ENCODE measurements at places on chromosomes 11 and 22. TPM values are rescaled to one million over a fixed set of nuclear protein-coding genes. Genes with fewer than 3 reads are reported as not detected.

DNA sequence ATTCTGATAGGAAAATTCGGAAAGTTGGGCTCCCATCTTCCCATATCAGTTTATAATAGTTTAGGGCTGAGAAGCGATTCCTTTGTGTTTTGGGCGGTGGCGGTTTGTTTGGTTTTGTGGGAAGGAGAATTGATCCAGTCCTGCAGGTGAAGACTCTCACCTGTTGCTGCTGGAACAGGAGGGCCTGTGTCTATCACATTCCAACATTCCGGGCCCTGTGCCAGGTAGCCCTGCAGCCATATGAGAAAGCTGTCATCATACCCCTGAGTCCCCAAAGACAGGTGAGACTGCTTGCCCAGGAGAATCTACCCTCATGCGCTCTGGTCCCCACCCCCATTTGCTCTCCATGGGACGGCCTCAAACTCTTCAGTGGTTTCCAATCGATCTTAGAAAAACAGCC is 62.1 kb downstream of the TRAF6 start:
- H3K27ac ChIP-seq = no peak overlapping the region
- no peak for DNase-seq
- peaks cover 8% of the 10 kb centered on the region for H3K36me3 ChIP-seq
- no peaks in the 10 kb centered on the region for H3K27me3 ChIP-seq
- no peak overlapping the region for H3K4me3 ChIP-seq

The CTSW gene
- total RNA-seq = 0.39 TPM

- H3K27ac ChIP-seq = peak overlapping the region; percentile 82
- H3K4me1 ChIP-seq = peaks cover 5% of the 10 kb centered on the region
- no peaks in the 10 kb centered on the region for H3K36me3 ChIP-seq
- DNase-seq = no peak
Observed at GRCh38 chr11:102451041-102451680, 1.4 kb downstream of the TMEM123 start.

The CTSC gene
- 70.6 TPM for total RNA-seq

DNA sequence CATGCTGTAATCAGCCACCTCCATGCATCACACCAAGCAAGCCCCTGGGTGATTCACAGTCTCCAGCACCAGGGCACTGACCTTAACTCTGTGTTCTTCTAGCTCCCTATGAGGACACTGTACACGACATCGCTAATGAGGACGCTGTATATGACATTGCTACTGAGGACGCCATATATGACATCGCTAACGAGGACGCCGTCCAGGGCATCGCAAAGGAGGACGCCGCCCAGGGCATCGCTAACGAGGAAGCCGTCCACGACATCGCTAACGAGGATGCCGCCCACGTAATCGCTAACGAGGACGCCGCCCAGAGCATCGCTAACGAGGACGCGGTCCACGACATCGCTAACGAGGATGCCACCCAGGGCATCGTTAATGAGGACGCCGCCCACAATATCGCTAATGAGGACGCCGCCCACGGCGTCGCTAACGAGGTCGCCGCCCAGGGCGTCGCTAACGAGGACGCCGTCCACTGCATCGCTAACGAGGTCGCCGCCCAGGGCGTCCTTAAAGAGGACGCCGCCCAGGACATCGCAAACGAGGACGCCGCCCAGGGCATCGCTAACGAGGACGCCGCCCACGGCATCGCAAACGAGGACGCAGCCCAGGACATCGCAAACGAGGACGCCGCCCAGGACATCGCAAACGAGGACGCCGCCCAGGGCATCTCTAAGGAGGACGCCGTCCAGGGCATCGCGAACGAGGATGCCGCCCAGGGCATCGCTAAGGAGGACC is 34.5 kb upstream of the DGCR6L start:
- H3K4me3 ChIP-seq = no peak overlapping the region
- H3K27me3 ChIP-seq = no peaks in the 10 kb centered on the region
- H3K27ac ChIP-seq = no peak overlapping the region
- DNase-seq = no peak

DNA sequence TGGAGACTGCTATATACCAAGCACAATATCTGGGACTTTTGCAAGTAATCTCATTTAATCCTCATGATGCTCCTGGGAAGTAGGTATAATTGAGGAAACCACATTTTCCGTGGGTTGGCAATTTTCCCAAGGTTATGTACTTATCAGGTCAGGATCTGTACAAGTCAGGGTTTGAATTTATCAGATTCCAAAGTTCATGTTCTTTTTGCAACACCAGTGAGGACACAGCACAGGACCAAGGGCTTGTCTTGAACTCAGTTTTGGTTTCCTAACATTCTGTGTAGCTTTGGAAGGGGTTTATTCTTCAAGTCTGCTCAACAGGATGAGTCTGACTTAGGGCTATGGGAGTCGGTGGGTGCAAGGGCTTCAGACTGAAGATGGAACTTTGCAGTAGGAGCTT is 30.4 kb downstream of the INSC start:
- no peak overlapping the region for H3K4me3 ChIP-seq
- no peak overlapping the region for H3K27ac ChIP-seq
- no peaks in the 10 kb centered on the region for H3K36me3 ChIP-seq
- H3K4me1 ChIP-seq = no peaks in the 10 kb centered on the region
- DNase-seq = no peak
- H3K27me3 ChIP-seq = no peaks in the 10 kb centered on the region

DNA sequence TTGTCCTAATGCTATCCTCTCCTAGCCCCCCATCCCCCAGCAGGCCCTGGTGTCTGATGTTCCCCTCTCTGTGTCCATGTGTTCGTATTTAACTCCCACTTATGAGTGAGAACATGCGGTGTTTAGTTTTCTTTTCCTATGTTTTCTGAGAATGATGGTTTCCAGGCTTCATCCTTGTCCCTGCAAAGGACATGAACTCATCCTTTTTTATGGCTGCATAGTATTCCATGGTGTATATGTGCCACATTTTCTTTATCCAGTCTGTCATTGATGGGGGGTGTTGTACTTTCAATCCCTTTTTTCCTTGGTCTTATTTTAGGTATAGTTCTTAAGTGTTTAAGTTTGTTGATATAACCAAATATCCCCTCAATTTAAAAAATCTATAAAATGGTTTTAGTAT is 23.9 kb downstream of the EP300 start:
- no peak overlapping the region for H3K4me3 ChIP-seq
- no peak overlapping the region for H3K27ac ChIP-seq
- no peaks in the 10 kb centered on the region for H3K4me1 ChIP-seq
- no peaks in the 10 kb centered on the region for H3K27me3 ChIP-seq

- H3K4me1 ChIP-seq = no peaks in the 10 kb centered on the region
- no peak overlapping the region for H3K4me3 ChIP-seq
- no peak for DNase-seq
- H3K36me3 ChIP-seq = peaks cover 2% of the 10 kb centered on the region
- H3K27ac ChIP-seq = no peak overlapping the region
Observed at GRCh38 chr11:74347381-74347780, 35.9 kb upstream of the P4HA3 start.

DNA sequence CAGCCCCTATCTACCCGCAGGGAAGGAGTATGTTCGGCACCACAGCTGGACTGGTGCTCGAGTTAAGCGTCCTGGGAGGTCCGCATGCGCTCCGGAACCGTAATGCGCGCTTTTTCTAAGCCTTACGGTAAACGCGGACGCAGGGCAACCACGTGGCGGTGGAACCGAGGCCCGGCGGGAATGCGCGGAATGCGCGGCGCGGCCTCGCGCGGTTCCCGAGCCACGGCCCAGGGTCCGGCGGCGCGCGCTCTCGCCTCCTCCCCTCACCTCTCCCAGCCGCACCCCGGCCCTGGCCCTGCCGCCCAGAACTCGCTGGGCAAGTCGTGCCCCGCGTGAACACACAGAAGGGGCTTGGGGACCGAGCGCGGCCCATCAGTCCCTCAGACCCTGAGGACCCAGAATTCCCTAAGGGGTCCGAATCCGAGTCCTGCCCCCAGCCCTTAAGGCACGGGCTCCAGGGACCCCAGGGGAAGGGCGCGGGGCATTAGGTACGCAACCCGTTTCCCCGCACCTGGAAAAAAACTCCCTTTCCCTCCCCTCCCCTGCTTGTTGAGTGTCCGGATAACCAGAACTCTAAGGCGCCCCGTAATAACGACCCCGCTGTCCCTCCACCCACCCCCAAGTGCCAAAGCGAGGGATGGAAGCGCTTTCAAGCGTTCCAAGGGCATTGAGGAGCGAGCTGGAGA is 4.3 kb upstream of the CCND1 start:
- peak overlapping the region; percentile 36 for H3K4me3 ChIP-seq
- H3K27me3 ChIP-seq = peaks cover 50% of the 10 kb centered on the region
- no peak for DNase-seq
- no peak overlapping the region for H3K27ac ChIP-seq
- no peaks in the 10 kb centered on the region for H3K36me3 ChIP-seq

DNA sequence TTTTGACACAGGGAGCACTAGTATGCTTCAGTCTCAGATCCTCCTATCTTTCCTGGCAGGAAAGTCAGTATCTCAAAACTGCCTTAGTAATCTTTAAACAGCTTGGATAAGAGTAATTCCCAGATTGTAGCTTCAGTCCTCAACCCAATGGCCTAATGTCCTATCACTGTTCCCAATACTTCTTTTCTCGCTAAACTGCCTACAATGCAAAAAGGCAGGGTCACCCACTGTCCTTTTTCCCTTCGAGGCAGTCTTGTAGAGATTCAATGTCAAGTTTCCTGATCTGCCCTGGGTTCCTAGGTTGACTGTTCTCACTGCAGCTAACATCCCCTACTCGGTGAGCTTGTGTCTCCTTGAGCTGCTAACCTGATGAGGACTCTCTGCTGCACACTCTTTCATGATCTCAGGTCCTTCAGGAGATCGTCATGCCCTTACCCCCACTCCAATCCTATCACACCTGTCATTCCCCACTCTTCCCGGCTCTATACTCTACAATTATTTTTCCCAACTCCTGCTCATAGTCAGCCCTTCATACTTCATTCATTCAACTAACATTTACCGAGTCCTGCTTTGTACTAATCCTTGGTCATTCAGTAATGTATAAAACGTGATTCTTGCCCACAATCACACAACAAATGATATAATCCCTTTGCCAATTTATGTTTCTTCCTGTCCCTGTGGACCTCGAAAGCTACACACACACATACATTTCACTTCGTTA is 904 bp downstream of the C2CD3 start:
- peak overlapping the region; percentile 94 for H3K4me3 ChIP-seq
- H3K36me3 ChIP-seq = peaks cover 6% of the 10 kb centered on the region
- no peak for DNase-seq
- no peaks in the 10 kb centered on the region for H3K27me3 ChIP-seq
- H3K4me1 ChIP-seq = no peaks in the 10 kb centered on the region

GRCh38 chr22:40215266-40215665 is 37.5 kb downstream of the TNRC6B start:
- H3K36me3 ChIP-seq = no peaks in the 10 kb centered on the region
- no peak overlapping the region for H3K27ac ChIP-seq
- DNase-seq = peak; percentile 81
- H3K4me3 ChIP-seq = no peak overlapping the region
- peaks cover 44% of the 10 kb centered on the region for H3K4me1 ChIP-seq
- H3K27me3 ChIP-seq = no peaks in the 10 kb centered on the region

DNA sequence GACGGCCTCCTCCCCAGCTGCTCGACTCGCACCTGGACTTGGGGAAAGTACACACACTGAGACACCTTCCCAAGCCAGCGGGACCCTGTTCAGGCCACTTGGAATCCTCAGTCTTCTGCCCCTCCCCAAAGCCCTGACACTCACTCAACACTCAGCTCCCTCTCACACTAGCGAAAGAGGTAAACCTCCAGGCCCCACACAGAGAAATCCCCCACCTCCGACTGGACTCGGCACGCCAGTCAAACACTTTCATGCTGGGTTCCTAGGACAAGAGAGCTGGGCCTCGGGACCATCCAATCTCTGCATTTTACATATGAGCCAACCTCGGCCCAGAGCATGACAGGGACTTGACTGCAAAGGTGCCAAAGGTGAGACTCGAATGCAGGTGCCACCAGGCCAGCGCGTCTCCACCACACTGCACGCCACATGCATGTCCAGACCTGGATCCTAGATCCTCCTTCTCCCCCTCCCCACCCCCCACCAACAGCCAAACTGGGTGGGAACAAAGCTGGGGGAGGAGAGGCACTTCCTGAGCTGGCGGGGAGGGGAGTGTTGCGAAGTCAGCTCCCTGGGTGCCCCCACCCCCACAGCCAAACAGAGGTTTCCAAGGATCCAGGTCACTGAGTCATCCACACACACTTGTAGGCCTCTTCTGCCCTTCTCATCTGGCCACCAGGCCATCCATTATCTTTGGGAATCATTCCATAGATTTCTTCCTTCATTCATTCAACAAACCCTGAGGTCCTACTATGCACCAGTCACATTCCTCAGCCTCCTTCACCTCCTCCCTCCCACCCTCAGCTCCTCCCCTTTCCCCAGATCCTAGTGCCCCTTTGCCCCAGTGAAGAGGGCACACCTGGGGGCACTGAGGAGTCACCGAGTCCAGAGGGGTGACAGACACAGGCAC is 10.7 kb upstream of the CD5 start:
- no peaks in the 10 kb centered on the region for H3K36me3 ChIP-seq
- H3K4me1 ChIP-seq = no peaks in the 10 kb centered on the region
- no peak overlapping the region for H3K27ac ChIP-seq
- H3K27me3 ChIP-seq = no peaks in the 10 kb centered on the region

GRCh38 chr11:1084561-1085439 is 10.1 kb downstream of the MUC2 start:
- no peak overlapping the region for H3K27ac ChIP-seq
- DNase-seq = no peak
- H3K36me3 ChIP-seq = no peaks in the 10 kb centered on the region
- H3K4me3 ChIP-seq = no peak overlapping the region
- H3K27me3 ChIP-seq = no peaks in the 10 kb centered on the region
- H3K4me1 ChIP-seq = no peaks in the 10 kb centered on the region

Data from spinal cord (tissue), 10 donors.